ENCODE measurements at places on chromosomes 2 and 18.
A peak's percentile ranks its signal among the peaks of the same experiment; 100 is the strongest.

DNA sequence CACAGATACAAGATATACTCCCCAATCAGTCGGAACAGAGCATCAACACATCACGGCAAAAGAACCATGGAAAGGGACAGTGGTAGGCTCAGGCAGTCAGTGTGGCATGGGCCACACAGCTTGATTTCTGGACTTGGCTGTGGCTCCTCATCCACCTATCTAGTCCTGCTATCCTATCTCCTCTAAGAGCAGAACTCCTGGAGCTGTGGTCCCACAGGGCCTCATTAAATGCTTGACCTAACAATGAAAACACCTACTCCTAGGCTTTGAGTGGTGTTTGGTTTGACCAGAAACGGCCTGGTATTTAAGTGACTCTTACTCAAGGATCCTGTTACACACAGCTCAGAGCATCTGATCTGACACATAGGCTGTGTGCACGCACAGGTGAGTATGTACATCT is 33.6 kb upstream of the SMAD2 start:
- no peak for DNase-seq

GRCh38 chr18:74902147-74902455 is 304.4 kb downstream of the ZNF407 start:
- DNase-seq, result no peak

GRCh38 chr18:32010124-32010721 is 8.4 kb upstream of the RNF125 start:
- no peak for DNase-seq

- DNase-seq, result no peak
Observed at GRCh38 chr18:52679354-52679753, 339.4 kb downstream of the DCC start.

- no peak for DNase-seq
Observed at GRCh38 chr2:117902933-117903332, 88.4 kb downstream of the DDX18 start.

DNA sequence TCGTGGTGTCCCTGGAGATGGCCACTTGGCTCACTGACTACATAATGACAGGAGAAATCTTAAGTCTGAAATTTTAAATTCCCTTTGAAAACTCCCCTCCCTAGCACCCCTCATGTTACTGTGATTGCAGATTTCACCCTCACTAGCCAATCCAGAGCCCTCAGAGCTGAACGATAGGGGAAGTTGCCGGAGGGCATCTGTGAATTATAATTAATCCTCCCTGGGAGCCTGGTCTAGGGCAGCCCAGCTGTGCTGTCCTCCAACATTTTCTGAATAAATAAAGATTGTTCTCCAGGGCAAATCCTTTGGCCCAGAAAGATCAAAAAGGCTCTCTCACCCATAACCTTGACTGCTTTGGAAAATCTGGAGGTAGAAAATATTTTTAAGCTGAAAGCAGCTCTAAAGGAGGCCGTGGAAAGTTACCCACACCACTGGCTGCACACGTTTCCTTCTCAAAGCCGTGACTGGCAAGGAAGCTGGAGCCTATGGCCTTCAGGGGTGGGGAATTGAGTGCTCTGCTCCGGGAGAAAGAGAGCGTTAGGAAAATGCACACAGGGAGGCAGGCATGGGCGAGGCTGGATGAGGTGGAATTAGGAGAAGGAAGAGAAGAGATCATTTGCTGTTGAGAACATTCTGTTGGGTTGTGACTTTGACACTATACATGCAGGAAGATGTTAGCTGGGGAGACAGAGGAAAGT is 68.9 kb upstream of the CNGA3 start:
- no peak for DNase-seq

DNA sequence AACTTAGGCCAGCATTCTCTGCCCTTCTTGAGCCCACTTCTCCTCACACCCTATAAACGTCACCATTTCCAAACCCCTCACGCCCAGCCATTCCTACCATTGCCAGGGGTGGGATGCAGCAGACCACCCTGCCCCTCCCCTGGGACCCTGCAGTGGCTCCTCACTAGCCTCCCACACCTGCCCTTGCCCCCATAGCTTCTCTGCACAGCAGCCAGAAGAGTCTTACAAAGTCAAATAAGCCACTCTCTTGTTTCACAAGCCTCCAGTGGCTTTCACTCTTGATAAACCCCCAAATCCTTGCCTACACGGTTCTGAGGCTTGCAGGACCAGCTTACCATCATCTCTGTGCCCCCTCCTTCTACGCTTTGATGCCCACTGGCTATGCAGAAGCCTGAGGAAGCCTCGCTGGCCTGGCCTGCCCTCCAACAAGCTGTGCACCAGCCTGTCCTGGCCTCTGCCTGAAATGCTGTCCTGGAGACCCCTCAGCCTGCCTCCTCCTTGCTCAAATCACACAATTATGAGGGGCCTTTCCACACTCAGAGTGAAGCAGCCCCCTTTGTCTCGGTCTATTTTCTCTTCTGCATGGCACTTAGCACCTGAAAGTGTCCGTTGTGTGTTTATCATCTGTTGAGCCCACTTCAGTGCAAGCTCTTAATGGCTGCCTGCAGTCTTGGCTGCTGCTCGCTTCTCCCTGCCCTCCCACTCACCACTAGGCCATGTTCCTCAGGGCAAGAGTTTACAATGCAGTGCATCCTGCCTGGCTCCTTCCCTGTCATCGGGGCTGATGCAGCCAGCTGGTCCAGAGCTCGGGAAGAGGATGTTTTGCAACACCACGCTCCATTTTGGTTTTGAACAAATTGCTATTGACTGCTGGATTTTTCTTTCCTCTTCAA is 82.6 kb upstream of the RGPD5 start:
- DNase-seq, result no peak

DNA sequence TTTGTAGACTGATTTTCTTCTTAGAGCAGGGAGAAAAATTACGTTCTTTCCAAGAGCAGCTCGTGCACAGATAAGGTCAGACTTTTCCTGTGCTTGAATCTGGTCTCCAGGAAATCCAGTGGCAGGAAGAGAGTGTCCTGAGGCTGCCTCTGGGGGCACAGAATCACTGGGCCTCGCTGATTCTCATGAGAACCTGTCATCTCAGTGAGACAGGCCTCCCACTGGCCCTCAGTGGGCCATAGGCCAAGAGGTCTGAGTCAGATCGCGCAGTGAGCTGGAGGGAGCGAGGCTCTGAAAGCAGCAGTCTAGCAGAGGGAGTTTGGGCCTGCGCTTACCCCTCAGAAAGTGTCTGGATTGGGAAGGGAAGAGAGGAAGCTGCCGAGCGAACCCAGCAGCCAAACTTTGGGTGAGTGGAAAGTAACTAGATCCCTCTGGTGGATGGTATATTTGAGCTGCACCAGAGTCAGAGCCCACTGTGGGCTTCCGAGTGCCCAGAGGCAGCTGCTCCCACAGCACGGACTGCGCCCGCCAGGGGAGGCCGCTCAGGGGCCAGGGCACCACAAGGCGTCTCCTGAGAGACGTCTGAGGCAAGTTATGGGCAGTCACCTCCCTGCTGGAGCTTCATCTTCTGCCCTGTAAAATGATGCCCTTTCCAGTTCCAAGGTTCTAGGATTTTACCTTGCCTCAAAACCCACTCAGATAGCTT is 8.2 kb downstream of the GDF7 start:
- no peak for DNase-seq

DNA sequence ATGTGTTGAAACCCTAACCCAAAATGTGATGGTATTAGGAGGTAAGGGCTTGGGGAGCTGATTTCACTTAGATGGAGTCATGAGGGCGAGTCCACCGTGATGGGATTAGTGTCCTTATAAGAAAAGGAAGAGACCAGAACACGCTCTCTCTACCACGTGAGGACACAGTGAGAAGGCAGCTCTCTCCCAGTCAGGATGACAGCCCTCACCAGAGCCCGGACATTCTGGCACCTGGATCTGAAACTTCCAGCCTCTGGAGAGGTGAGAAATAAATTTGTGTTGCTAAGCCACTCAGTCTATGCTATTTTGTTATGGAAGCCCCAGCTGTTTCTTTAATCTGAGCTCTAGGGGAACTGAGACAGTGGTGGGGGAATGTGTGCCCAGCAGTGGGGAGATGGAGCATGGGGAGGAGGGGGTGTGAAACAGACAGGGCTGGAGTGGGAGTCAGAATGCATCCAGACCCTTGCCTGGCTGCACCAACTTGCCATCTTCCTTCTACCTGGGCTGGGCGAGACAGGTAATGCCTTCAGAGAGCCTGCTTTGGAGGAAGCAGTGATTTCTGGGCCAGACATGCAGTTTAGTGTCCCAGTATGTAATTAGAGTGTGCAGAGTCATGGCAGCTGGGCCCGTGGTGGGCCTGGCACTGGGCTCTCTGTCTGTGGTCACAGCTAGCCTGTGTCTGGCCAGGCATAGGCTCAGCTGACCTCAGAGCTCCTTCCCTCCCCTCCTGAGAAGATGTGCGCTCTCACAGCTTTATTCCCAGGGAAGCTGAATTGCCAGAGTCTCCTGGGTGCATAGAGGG is 38.1 kb downstream of the RHOB start:
- DNase-seq, result no peak

DNA sequence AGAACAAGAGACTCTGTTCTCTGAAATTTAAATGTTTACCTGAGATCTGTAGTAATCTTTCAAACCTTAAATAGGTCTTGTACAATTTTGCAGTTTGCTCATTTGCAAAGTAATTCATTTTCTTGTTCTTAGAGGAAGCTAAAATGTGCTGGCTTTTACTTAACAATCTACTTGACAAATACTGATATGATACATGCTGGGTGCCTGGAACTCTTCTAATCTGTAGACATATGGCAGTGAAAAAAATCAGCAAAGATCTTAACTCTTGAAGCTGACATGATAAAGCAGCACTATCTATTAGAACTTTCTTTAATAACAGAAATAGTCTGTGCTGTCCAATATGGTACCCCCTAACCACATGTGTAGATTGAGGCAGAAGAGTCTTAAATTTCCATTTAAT is 1352.8 kb upstream of the SLC39A10 start:
- DNase-seq, result no peak

DNA sequence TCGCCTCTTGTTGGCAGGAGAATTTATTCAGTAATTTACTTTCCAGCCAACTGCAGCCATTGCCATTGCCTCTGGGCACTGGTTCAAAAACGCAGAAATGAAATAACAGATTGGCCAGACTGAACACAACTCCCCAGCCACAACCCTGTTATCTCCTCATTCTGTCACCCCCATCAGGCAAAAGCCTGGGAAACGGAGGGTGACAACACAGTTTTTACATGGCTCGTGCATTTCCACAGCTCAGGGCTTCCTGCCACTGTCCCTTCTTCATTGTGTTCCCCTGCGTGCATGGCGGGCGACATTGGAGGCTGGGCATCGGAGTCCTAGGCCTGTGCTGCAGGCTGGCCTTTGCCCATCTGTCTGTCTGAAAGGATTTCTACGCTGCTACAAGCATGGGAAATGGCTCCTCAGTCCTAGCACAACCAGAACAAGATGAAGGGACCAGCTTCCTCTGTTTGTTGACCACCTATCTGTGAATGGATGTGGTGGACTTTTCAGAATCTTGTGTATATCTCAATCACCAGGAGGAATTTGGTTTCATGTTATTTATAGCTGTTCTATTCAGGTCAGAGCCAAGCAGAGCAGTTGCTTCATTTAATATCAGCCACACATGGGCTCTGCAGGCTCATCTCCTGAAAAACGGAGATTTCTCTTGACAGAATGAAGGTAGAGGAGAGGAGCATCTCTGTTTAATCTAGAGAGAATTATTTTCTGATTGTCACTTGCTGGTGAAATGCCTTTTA is 107.0 kb downstream of the MGAT5 start:
- DNase-seq, result no peak

- DNase-seq, result no peak
Observed at GRCh38 chr2:34188464-34189303, 589.6 kb upstream of the FAM98A start.

DNA sequence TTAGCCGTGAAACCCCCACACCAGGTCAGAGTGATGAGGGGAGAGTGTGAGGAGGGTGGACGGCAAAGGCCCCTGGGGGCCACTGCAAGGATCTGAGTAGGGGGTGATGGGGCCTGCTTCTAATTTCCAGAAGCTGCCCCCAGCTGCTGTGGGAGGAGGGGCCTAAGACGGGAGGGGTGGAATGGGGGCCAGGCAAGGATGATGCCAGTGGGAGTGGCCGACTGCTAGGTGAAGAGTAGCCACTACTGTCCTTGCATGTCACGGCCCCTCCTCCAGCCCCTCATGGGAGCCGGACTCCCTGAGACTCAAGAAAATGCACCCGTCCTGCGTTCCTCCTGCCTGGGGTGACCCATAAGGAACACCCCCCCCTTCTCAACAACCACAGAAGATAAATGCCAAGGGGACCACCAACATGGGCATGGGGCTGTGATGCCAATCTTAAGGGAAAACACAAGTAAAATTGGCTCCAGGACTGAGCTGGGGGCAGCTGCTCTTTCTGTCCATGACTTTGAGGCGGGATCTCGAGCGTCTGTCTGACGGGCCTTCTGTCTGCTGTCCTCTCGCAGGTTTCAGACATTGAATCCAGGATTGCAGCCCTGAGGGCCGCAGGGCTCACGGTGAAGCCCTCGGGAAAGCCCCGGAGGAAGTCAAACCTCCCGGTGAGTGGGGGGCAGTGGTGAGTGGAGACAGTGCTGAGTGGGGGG is 24.2 kb upstream of the PRLH start:
- DNase-seq, result no peak

GRCh38 chr2:46268196-46268595 is 29.0 kb upstream of the EPAS1 start:
- DNase-seq, result no peak

DNA sequence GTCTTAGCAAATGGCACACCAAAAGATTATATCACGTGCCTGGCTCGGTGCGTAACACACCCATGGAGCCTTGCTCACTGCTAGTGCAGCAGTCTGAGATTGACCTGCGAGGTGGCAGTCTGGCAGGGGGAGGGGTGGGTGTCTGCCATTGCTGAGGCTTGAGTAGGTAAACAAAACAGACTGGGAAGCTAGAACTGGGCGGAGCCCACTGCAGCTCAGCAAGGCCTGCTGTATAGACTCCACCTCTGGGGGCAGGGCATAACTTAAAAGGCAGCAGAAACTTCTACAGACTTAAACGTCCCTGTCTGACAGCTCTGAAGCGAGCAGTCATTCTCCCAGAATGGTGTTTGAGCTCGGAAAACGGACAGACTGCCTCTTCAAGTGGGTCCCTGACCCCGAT is 55.9 kb upstream of the FSHR start:
- no peak for DNase-seq

DNA sequence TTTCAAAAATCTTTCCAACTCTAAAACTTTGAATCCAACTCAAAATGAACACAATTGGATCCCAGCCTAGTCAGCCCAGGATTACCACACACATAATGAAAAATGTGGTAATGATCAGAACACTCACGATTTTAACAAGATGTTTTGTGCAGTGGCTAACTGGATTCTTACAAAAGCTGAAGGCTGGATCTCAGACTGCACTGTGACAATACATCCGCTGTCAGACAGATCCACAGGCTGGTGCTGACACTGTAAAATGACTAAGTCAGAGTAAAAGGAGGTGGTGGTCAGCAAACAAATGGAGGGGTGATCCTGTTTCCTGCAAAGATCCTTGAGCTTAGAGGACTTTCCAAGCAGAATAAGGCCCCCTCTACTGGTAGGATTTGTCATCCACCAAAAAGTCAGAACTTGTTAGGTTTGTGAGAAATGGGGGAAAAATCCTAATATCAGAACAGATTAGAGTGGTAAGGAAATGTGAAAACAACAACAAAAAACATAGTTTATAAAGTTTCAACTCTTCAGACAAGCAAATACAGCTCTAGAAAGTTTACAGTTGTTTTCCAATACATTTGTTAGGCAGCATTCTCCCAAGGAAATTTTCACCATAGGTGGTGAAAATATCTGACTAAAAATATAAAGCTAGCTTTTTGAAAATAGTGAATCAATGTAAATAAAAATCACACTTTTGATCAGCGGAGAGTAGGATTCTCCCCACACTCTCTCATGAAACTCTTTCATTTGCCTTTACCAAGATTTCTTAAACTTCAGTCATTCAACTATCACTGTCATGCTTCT is 211.9 kb downstream of the AGPS start:
- peak; percentile 35 for DNase-seq

- peak; percentile 8 for DNase-seq
Observed at GRCh38 chr18:46067438-46068007, 4.5 kb downstream of the PSTPIP2 start.

GRCh38 chr2:215397632-215398341 is 38.1 kb downstream of the FN1 start:
- no peak for DNase-seq

All from OCI-LY7 (cell line).